ENCODE measurements at places on chromosomes 6 and 20.

DNA sequence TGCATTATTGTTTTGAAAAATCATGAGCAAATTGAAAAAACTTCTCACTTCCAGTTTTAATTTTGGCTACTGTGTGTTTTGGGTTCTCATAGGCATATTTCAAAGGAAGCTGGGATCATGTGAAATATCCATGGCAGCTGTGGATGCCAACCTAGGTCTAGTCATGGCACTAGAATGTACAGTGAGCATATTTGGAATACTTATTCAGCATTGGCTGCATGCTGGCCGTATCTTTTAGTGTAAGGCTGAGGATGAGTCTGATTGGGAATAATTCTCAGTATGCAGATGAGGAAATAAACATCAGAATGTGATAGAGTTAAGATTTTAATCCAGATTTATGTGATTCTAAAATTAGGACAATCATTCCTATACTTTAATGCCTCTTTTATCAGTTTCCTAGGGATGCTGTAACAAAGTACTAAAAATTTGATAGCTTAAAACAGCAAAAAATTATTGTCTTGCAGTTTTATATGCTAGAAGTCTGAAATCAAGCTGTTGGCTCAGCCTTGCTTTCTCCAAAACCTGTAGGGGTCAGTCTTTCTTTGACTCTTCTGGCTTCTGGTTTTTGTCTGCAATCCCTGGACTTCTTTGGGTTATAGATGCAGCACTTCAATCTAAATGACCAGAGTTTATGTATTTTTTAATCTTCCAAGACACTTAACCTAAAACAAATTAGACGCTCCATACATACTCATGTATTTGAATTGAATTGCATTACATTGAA, 37.7 kb upstream of the DEFB112 start:
- no peak for DNase-seq

DNA sequence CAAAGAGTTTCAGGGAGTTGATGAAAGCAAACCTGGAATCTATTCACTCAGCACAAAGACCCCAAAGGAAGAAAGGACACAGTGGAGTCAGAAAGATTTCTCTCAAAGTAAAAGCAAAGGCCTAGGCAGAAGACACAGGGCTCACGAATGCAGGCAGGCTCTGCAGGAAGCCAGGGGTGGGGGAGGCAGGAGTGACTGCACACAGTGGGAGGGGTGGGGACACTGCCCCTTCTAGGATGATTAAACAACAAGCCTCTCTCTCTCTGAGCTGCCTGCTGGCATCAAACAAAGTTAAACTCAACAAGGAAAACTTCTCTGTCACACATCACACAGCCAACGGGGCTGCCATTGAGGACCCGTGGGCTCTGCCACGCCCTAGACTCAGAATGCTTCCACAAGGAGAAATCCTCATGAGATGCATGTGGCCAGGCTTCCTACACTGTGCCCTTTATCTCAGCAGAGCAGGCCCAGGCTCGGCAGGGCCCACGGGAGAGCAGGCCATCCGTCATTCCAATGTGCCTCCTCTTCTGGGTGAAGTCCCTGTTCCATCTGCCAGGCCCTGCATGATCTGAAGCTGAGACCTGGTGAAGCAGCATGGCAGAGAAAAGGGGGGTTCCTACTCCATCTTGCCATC, 70.1 kb downstream of the RAMACL start:
- no peak for DNase-seq

DNA sequence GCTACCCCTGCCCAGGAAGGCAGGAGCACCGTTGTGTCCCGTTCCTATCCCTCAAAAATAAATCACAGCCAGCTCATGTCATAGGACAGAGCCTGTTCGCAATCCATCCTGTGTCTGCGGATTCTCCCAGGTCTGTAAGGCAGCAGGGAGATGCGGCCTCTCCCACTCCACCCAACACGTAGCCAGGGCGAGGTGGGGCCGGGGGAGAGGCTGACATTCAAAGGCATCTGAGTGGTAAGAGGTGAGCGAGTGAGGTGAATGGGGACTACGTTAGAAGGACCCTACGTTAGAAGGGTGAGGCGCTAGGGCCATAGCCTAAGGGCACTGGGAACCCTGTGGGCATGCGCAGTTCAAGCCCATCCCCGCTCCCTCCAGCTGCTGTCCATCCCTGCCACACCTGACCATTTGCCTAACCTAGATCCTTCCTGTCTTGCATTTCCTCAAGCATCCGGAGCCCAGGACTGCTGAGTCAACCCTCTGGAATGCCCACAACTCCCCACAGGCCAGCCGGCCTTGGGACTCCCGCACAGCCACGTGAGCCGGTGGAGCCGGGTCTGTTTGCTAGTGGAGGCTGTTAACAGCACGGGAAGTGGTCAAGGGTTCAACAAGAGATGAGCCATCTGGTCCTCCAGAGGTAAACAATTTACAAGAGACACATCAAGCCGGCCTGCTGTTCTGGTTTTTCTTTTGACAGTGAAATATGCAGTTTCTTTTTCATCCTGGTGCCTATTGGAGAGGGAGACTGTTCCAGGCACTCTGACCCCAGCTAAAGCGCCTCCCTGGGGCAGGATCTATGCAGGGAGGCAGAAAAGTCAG, 45.9 kb downstream of the RIPOR3 start:
- no peak for DNase-seq

- no peak for DNase-seq
Measured at GRCh38 chr20:1817577-1818211, 77.5 kb upstream of the SIRPA start.

DNA sequence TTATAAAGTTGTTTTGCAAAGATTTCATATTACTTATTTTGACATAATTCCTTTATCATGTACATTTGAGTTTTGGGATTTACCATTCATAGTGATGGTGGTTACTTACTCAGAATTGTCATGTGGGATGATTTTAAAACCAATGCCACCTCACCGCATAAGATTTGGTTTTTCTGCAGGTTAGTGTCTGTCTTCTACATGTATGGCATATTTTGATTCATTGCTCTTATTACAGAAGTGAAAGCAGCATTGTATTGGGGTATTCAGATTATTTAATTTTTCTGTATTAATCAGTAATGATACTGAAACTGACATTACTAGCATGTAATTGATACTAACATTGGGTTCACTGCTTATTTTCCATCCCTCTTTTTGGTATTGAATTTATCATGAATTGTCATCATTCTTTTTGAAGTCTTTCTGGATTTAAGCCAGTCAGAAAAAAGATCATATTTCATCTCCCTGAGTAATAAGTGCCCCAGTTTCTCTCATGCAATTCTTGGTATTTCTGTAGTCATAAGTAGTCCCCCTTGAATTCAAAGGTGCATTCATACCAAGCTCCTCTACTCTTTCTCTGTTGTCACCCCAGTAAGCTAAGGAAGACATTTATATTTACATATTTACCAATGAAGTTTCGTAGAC, 176.6 kb downstream of the BCKDHB start:
- no peak for DNase-seq

- no peak for DNase-seq
Measured at GRCh38 chr20:528923-529604, 14.5 kb downstream of the CSNK2A1 start.
